ENCODE measurements at places on chromosomes 12 and 14. TPM values are rescaled to one million over a fixed set of nuclear protein-coding genes. Genes with fewer than 3 reads are reported as not detected.

DPPA3 gene
- not detected for total RNA-seq

ABCC9 gene
- not detected for total RNA-seq

ADAM20 gene
- total RNA-seq, result 0.12 TPM

GARIN6 gene
- not detected for total RNA-seq

SLCO1B1 gene
- not detected for total RNA-seq

DNA sequence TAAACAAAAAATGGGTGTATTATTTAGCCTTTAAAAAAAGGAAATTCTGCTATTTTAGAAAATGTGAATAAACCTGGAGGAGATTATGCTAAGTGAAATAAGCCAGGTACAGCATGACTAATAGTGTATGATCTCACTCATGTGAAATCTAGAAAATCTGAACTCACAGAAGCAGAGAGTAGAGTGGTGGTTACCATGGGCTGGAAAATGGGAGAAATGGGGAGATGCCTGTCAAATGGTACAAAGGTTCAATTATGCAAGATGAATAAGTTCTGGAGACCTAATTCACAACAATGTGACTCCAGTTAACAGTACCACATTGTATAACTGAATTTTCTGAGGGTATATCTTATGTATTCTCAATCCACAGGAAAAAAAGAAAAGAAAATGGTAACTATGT lies 17.4 kb upstream of the LEMD3 start:
- no peaks in the 10 kb centered on the region for H3K36me3 ChIP-seq
- H3K4me3 ChIP-seq, result no peak overlapping the region
- no peak overlapping the region for H3K27ac ChIP-seq
- no peak for DNase-seq
- H3K27me3 ChIP-seq, result peaks cover 17% of the 10 kb centered on the region
- peaks cover 11% of the 10 kb centered on the region for H3K4me1 ChIP-seq

GRCh38 chr12:57781244-57781643 lies 1.3 kb upstream of the TSFM start:
- H3K27me3 ChIP-seq, result no peaks in the 10 kb centered on the region
- peaks cover 15% of the 10 kb centered on the region for H3K36me3 ChIP-seq
- peaks cover 23% of the 10 kb centered on the region for H3K4me1 ChIP-seq
- H3K4me3 ChIP-seq, result no peak overlapping the region
- H3K27ac ChIP-seq, result peak overlapping the region; percentile 21
- no peak for DNase-seq

DNA sequence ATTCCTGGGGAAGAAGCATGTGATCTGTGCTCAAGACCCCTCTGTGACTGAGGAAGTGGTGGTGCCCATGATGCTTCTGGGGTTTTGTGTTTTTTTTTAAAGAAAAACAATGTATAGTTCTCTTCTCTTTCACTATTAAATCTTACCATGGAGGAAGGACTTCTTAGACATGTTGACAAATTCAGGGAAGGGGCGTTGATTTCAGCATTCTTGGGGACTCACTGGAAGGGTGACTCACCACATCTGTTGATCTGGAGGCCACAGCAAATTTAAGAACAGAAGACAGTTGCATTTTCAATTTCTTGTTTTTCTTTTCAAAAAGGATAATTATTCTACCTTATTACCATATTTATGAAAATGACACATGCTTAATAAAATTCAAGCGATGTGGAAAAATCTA lies 152.9 kb upstream of the RTL1 start:
- DNase-seq, result no peak
- H3K36me3 ChIP-seq, result no peaks in the 10 kb centered on the region
- H3K4me3 ChIP-seq, result no peak overlapping the region
- no peaks in the 10 kb centered on the region for H3K4me1 ChIP-seq

DNA sequence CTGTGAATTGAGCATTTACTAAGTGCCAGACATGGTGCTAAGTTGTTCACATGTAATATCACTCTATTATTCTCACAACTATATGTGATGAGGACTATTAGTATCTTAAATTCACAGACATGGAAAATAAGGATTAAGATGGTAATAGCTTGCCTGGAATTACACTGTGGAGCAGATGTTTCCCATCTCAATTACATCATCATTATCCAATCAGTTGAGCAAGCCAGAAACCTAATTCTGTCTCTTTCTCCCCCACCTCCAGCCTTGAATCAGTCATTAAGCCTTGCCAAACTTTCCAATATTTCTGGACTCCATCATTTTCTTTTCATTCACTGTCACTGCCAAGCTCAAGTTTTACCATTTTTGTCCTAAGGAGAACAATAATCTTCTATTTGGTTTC lies 287.8 kb upstream of the KITLG start:
- H3K27me3 ChIP-seq, result no peaks in the 10 kb centered on the region
- H3K4me1 ChIP-seq, result no peaks in the 10 kb centered on the region
- H3K36me3 ChIP-seq, result no peaks in the 10 kb centered on the region
- no peak for DNase-seq
- no peak overlapping the region for H3K4me3 ChIP-seq

GRCh38 chr14:74425525-74426201 lies 347 bp downstream of the SYNDIG1L start:
- H3K4me3 ChIP-seq, result no peak overlapping the region
- H3K36me3 ChIP-seq, result no peaks in the 10 kb centered on the region
- peak; percentile 70 for DNase-seq
- H3K4me1 ChIP-seq, result no peaks in the 10 kb centered on the region

DNA sequence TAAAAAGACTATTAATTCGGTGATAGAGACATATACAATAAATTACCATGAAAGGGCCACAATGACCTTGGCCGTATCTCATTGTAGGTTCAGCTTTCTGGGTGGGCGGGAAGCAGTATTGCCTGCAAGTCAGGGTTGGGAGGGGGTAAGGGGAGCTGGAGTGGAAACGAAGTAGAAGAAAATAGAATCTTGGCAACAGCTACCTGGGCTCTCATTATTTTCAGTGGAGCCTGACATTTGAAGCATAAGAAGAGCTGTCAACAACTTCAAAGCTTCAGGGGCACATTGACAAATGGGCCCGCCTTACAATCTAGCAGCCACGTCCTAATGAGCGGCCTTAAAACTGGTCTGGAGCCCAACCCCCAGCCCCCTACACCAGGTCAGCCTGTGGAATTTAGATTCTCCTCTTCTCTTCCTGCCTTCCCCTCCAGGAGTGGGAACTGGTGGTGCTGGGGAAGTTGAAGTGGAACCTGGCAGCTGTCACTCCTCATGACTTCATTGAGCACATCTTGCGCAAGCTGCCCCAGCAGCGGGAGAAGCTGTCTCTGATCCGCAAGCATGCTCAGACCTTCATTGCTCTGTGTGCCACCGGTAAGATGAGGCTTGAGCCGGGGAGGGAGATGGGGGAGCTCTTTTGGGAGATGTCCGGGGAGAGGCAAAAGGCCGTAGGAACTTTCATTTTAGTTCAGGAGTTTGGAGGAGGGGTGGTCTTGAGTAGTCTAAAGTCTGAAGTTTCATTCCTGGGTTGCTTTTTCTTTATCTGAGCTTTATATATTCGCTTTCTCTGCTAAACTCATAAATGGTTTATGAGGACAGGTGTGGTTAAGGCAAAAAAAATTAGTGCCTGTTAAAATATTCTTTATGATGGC lies 5.0 kb downstream of the CCND2 start:
- H3K4me3 ChIP-seq, result peak overlapping the region; percentile 97
- H3K36me3 ChIP-seq, result peaks cover 89% of the 10 kb centered on the region

DNA sequence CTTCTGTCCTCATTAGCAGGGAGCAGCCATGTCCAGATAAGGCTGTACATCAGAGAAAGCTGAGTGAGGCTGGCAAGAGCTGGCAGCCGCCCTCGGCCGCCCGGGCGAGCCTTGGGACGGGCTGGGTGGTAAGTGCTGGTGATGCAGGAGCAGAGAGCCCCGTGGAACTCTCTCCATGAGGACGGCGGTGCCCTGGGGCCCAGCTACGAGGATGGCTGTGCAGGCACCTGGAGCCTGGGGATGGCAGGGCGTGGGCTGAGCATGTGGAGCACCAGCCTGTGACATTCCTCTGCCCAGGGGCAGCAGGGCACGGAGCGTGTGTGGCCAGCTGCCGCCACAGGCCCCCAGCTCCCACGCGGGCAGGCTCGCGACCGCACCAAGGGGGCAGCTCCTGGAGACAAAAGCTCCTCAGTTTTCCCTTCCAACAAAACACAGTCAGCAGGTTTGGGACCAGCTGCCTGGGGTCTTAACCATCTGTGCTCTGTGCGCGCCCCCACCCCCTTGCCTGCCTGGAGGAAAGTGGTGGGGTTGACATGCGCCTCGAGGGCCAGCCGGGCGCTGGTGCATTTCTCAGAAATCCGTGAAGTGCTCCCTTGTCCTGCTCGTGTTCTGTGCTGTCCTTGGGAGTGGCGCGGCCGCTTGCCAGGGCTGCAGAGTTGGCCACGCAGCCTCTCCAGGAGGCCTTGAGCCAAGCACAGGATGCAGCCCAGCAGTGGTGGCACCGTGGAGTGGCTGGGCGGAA lies 21.4 kb downstream of the PACS2 start:
- peaks cover 22% of the 10 kb centered on the region for H3K4me1 ChIP-seq
- H3K27ac ChIP-seq, result no peak overlapping the region
- no peaks in the 10 kb centered on the region for H3K27me3 ChIP-seq

DNA sequence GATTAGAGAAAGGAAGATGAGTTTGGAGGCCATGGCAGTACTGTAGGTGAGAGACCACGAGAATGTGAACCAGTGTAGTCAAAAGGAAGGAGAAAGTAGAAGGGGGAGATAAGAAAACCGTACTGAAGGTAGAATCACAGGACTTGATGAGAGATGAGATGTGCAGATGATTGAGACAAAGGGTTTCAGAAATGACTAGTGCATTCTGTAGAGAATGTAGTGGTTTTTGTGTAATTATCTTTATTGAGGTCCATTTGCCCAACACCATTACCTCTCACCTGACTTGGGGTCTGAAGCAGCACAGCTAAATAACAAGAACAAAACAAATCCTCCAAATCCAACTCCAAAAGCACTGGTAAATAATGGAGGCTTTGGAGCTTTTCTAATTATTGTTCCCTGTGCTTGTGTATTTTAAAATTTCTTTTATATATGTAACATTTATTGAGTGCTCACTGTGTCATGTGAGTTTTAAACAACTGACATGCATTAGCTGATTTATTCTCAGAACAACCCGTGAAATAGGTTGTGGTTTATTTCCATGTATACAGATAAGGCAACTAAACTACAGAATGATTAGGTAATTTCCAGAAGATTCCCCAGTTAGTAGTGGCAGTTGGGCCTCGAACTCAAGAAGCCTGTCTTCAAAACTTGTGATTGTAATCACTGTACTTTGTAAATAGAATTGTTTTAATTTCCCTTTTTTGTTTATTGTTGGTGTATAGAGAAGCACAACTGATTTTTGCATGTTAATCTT lies 390.0 kb downstream of the AEBP2 start:
- no peak overlapping the region for H3K4me3 ChIP-seq
- H3K27me3 ChIP-seq, result no peaks in the 10 kb centered on the region
- peaks cover 5% of the 10 kb centered on the region for H3K36me3 ChIP-seq
- DNase-seq, result no peak
- peaks cover 12% of the 10 kb centered on the region for H3K4me1 ChIP-seq

DNA sequence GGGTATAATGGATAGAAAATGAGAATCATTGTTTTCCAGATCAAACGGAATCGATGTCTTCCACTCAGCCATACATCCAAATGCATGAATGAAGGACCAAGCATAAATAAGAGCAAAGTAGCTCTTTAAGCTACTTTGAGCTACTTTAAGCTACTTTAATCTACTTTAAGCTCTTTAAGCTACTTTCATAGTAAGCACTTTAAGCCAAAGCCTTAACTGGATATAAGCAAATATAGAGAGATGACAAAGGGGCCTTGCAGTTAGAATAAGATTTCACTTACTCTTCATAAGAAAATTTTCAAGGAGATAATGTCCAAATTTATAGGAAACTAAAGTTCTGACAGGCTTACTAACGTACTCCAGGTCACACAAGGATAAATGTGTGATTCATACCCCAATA lies 355.6 kb upstream of the KITLG start:
- peaks cover under 1% of the 10 kb centered on the region for H3K27me3 ChIP-seq
- no peak overlapping the region for H3K4me3 ChIP-seq
- no peak for DNase-seq

Data from activated naive CD8-positive, alpha-beta T cell treated with anti-CD3 and anti-CD28 coated beads for 36 hours (primary cell).